ENCODE measurements at places on chromosomes 4 and X.

DNA sequence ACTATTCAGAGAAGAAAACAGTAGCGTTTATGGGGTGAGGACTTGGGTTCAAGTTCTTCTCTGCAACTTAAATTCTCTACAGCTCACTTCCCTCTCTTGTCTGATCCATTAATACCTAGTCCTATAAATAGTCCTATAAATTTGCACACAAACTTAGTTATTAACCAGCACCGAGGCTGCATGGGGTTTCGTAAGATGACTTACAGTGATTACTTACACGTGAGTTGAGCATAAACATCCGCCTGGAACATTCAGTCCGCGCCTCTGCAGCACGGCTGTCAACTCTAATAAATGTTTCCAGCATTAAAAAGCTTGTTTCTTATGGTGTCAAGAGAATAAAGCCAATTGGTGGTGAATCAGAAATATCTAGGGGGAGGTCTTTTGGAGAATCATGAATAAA, 103.0 kb upstream of the ENPP6 start:
- DNase-seq: no peak

- DNase-seq: no peak
Observed at GRCh38 chr4:6002926-6003325, 15.3 kb downstream of the C4orf50 start.

GRCh38 chrX:41705680-41706374, 17.1 kb downstream of the GPR34 start:
- DNase-seq: no peak

DNA sequence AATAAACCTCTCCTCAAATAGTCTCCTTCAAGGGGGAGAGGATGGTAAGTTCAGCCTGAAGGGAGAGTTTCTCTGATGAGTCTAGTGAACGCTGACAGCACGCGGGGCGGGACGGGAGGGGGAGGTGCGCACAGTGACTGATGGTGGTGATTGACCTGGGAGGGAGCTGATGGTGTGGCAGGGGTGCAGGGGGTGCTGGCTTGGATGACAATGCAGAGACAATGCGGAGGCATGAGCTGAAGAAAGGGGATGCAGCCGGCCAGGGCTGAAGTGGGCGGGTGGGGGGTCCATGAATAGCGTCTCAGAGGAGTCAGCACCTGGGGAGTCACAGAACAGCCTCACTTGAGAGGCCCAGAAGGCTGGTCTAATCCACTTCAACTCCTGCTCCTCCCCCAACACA, 142.5 kb upstream of the PJA1 start:
- DNase-seq: no peak

GRCh38 chrX:12065251-12065650, 73.0 kb upstream of the FRMPD4 start:
- peak; percentile 1 for DNase-seq

DNA sequence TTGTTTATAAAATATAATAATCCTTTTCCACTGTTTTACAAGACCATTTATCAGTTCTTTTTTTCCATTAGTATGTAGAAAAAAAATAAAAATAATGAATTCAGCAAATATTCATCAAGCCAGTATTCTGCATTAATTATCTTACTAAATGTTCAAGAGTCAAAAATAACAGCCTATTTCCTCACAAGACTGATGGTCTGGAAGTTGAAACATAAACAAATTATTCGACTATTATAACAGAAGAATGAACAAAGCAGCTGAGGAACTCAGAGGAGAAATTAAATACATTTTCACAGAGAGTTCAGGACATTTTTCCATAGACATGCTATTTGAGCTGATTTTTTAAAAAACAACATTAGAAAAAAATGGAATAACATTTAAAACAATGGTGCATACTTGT, 2594.8 kb downstream of the ARAP2 start:
- no peak for DNase-seq

GRCh38 chrX:153867671-153868070, 18.3 kb downstream of the L1CAM start:
- DNase-seq: no peak

DNA sequence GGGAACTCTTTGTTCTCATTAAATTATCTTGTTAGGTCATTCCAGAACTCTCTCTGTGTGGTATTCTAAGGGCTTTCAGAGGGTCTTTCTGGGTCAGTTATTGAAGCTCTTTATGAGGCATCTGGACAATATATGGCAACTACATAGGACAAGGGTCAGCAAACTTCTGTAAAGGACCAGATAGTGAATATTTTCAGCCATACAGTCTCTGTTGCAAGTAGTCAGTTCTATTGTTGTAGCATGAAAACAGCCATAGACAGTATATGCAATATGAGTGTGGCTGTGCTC, 35.1 kb downstream of the HADH start:
- DNase-seq: no peak

DNA sequence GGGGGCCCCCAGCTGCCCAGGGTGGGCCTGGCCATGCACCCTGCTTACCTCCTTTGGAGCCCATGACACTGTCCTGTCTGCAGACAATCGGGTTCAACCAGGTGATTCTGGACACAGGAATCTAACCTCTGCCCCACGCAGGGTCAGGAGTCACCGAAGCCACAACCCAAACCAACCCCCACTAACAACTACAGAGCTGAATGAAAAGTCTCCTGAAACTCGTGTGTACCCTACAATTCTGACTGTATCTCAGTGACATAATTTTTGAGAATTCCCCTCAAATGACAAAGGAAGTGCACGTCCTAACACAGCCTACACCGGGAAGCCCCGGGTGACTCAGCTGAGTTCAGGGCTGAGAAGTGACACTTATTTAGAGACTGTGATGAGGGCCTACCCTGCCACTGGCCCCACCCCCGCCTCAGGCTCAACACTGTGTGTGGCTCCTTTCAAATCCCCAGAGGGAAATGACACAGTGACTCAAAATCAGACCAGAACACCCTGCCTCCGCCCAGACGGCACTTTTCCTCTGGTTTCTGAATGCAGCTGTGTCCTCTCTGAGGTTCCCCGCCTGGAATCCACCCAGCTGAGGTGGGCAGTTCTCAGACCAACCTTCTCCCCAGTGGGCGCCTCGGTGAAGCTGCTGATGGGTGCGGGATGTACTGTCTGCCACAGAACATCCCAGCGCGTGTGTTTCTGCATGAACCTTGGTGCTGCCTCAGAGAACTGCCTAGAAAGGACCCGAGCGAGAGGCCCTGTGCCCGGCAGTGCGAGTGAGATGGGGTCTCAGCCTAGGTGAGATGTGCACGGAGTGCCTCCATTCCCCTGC, 9.9 kb downstream of the TNIP2 start:
- DNase-seq: no peak

GRCh38 chr4:113468165-113469022, 293.1 kb downstream of the CAMK2D start:
- no peak for DNase-seq

GRCh38 chrX:70422851-70423341, at the start of gene GDPD2:
GDPD2 (plus strand) TSS chrX:70423314; CDS start chrX:70424985, 1,671 bp downstream.
- no peak for DNase-seq

- no peak for DNase-seq
Observed at GRCh38 chr4:169716677-169717076, 41.1 kb downstream of the HPF1 start.

DNA sequence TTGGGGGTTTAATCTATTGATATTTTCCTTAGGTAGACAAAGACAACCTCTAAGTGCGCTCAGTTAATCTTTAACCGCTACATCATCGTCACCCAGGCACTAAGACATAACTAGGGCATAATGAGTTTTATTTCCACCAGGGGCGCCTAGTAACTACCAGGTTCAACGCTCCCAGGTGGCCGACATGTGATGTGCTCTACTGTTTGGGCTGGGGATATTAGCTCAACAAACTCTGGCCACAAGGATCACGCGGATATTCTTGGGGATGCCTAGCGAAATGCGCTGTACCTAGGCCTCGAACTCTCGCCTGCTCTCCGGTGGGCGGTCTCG, 915 bp upstream of the RAB33B start:
- DNase-seq: no peak

GRCh38 chr4:188767496-188767895, 628.3 kb downstream of the TRIML1 start:
- DNase-seq: no peak

- no peak for DNase-seq
Observed at GRCh38 chrX:129091097-129091496, 432.2 kb downstream of the SMARCA1 start.

- DNase-seq: no peak
Observed at GRCh38 chrX:68599256-68600152, 48.0 kb upstream of the STARD8 start.

GRCh38 chr4:163462556-163462955, 11.0 kb downstream of the TKTL2 start:
- no peak for DNase-seq

- DNase-seq: no peak
Observed at GRCh38 chr4:8861576-8862295, 9.9 kb downstream of the HMX1 start.

GRCh38 chr4:125125276-125125675, 189.5 kb upstream of the FAT4 start:
- no peak for DNase-seq

- no peak for DNase-seq
Observed at GRCh38 chr4:8502371-8502770, 61.8 kb downstream of the TRMT44 start.

DNA sequence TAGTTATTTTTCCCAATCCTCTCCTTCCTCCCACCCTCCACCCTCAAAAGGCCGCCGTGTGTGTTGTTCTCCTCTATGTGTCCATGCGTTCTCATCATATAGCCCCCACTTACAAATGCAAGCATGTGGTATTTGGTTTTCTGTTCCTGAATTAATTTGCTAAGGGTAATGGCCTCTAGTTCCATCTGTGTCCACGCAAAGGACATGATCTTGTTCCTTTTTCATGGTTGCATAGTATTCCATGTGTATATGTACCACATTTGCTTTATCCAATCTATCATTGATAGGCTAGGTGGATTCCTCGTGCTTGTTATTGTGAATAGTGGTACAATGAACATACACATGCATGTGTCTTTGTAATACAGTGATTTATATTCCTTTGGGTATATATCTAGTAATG, 1193.7 kb downstream of the RPA4 start:
- no peak for DNase-seq

GRCh38 chr4:111773858-111774257, 371.4 kb upstream of the FAM241A start:
- DNase-seq: no peak

- no peak for DNase-seq
Observed at GRCh38 chrX:17968367-17968766, 107.3 kb upstream of the RAI2 start.

DNA sequence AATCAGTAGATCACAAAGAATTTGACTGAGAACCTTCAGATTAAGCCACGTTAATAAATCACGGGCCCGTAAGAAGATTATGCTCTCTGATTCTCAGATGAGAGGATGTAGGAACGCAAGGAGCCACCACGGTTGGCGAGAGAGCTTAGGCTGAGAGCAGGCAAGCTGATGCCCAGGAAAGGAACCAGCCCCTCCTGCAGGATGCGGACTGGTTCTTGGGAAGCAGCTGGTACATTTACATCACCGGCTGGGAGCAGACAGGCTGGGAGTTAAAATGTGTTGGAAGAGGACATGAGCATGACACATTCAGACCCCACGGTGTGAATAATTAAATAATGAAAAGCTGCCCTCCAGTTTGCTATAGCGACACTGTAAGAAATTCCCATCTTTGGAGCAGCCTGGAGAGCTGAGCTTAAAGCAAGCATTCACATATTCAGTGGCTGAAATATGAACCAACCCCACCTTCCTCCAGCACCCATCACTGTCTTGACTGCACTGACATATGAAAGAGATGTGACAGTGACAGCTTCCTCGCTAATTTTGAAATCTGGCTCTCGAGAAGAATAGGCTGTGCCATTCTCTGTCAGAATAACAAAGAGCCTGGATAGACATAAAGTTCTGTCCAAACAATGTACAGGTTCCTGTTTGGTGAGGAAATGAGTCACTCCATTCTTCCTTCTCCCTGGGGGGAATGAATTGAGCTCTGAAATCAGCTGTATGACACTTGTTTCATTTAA, 33.1 kb downstream of the LNX1 start:
- DNase-seq: no peak

GRCh38 chr4:48668254-48669017, 111.6 kb downstream of the FRYL start:
- no peak for DNase-seq

GRCh38 chr4:53476232-53477037, 99.0 kb downstream of the FIP1L1 start:
- no peak for DNase-seq

DNA sequence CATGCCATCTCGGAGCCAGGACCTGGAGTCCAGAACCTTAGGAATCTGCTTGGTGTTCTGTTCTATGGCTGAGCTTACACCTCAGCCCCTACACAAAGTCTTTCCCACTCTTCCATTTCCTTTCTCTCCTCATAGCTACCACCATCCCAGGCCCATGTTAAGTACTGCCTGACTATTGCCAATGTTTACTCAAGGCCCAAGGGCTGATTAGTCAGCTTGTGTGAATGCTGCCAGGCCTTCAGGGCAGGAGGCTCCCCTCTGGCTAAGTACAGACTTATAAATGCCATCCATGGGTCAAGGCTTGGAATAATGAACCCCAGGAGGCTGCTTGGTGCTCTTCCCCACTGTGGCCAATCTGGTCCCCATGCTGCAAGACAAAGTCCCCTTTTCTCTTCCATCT, 411.6 kb upstream of the MAGEB18 start:
- no peak for DNase-seq

- no peak for DNase-seq
Observed at GRCh38 chr4:17512973-17513665, 1.2 kb upstream of the QDPR start.

Measured in NCI-H1048 (cell line).